ENCODE measurements at places on chromosomes 1 and 21. TPM values are rescaled to one million over a fixed set of nuclear protein-coding genes. Genes with fewer than 3 reads are reported as not detected.
A peak's percentile ranks its signal among the peaks of the same experiment; 100 is the strongest.

The LCE1D gene
- not detected for total RNA-seq

The LCE3E gene
- not detected for total RNA-seq

DNA sequence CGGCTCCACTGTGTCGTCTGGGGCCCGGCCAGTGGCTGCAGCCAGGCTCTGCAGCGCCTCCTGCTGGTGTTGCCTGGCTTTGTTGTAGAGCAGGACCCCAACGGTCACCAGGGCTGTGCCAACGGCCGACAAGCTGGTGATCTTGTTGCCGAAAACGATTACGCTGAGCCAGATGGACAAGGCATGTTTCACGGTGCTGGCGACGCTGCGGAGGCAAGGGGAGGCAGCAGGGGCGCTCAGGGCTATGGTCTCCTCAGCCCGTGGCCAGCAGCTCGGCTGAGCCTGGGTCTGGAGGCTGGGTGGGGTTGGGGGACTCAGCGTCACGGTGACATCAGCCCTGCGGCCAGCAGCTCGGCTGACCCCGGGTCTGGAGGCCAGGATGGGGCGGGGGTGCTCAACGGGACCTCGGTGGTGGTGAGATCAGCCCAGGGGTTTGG lies 7.0 kb upstream of the CDK11B start:
- DNase-seq: no peak

- DNase-seq: no peak
Measured at GRCh38 chr1:29532285-29532684, 296.0 kb downstream of the PTPRU start.

DNA sequence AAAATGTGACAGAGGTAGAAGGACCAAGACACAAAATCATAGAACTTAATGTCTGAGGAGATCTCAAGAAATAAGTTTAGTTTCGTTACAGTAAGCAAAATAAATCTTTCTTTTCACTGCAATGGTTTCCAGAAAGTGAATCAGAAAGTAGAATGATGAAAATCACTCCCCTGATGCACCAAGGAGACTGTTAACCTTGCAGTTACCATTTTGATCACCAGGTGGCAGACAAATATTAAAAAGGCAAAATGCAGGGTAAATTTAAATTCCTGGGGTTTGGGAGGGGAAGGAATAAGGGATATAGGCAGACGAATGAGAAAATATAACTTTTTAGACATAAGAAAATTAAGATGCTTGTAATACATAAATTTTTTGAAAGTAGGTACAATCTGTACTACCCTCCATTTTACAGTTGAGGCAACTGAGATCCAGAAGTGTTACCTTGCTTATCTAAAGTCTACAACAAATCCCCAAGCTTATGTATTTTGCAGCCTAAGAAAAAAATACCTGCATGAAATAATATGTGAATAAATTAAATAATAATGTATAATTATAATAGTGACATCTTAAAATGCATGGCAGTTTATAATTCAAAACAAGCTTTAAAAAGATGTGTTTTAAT lies 253.2 kb downstream of the CRB1 start:
- DNase-seq: no peak

GRCh38 chr21:23853796-23854379 lies 1753.4 kb downstream of the MRPL39 start:
- no peak for DNase-seq

DNA sequence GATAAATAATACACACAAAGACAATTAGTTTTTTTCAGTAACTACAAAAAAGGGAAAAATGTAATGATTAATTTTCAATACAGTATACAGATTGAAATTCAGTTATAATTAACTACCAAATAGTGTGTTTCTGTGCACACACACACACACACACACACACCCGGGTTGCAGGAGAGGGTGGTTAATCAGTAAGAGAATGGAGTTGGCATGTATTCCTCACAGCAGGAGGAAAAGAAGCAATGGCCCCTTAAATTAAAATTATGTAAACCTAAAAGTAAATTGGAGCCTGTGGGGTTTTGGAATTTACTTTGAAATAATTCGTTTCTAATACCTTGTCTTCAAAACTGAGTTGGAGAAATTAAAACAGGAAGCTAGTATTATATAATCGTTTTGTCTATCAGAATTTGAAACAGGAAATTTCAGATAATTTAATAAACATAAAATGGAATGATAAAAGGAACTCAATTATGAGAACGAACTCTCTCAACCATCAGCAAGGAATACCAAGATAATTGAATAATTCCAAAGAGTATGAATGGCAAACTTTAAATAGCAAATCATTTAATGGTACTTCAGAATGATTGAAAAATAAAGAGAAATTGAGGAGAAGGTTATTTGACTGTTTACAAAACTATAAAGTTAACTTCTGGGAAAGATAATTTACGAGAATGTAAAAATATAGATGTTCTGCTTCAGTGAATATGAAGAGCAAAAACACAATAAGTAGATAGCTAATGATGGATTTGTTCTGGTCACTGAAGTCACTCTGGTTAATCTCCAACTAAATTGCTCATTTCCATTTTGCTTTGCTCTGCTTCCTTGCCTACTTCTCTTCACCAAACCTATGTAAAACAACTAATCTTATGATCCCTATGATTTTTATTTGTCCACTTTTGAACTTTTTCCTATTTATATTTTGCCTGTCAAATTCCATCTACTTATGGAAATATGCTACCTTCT lies 547.9 kb upstream of the ZP4 start:
- DNase-seq: peak; percentile 61
